ENCODE measurements at places on chromosomes 16 and 17. TPM values are rescaled to one million over a fixed set of nuclear protein-coding genes. Genes with fewer than 3 reads are reported as not detected.

DNA sequence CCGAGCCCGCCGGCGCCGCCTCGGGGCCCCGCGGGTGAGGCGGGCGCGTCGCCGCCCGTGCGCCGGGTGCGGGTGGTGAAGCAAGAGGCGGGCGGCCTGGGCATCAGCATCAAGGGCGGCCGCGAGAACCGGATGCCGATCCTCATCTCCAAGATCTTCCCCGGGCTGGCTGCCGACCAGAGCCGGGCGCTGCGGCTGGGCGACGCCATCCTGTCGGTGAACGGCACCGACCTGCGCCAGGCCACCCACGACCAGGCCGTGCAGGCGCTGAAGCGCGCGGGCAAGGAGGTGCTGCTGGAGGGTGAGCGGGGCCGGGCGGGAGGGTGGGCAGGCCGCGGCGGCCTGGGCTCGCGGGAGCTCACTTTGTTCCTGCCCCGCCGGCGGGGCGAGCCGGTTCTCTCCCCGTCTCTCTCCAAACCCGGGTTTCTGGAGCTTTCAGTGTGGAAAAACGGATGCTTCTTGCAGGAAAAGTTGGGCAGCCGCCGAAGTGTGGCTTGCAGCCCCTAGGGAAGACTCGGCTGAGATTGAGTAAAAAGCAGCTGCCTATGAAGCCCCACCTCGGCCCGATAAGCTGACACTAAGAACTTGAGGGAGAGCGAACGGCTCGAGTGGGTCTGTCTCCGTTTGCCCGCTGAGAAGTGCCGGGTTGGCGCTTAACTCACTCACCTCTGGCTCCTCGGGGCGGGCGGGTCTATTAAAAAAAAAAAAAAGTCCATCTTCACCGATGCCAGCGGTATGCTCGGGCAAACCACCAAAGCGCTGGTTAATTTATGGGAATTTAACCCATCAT is 677 bp downstream of the SNTB2 start:
- DNase-seq, result no peak

DNA sequence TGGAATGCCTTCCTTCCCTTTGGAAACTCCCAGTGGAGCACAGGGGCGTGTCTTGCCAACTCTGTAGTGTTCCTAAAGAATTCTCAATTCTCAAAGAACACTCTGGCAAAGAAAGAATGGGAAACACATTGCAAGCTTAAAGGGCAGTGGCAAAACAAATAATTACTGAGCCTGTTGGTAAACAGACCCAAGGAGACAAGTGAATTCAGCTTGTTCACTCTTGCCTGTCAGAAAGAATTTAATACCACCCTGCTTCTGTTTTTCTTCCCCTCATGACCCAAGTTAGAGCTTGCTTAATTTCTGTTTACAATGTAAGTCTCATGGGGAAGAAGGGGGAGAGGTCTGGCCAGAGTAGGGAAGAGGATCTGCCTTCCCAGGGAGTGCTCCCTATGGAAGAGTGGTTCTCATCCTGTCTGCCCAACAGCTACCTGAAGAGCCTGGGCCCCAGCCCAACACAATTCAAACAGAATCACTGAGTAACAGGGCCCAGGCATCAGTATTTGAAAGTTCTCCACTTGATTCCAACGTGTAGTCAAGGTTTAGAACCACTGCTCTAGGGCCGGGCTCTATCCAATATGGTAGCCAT is 386.0 kb downstream of the SLC39A11 start:
- DNase-seq, result no peak

Gene TP53TG3B
- polyA plus RNA-seq, result not detected

DNA sequence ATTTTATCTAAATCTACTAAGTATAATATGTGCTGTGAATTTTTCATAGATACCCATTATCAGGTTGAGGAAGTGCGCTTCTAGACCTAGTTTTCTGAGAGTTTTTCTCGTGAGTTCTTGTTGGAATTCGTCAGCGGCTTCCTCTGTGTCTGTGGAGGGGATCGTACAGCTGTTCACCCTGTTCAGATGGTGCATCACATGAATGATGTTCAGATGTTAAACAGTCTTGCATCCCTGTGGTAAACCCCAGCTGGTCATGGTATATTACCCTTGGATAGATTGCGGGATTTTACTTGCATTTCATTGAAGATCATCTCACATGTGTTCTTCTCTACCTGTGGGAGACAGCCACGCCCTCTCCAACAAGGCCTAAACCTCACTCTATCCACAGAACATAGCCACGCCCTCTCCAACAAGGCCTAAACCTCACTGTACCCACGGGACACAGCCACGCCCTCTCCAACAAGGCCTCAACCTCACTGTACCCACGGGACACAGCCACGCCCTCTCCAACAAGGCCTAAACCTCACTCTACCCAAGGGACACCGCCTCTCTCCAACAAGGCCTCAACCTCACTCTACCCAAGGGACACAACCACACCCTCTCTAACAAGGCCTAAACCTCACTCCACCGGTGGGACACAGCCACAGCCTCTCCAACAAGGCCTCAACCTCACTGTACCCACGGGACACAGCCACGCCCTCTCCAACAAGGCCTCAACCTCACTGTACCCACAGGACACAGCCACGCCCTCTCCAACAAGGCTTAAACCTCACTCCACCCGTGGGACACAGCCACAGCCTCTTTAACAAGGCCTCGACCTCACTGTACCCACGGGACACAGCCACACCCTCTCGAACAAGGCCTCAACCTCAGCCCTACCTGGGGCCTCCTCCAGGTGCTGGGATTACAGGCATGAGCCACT is 180.2 kb upstream of the CHMP6 start:
- no peak for DNase-seq

- no peak for DNase-seq
Measured at GRCh38 chr17:56624912-56625311, 31.4 kb downstream of the NOG start.

GRCh38 chr17:20263595-20263994 is 203.7 kb downstream of the LGALS9B start:
- no peak for DNase-seq

DNA sequence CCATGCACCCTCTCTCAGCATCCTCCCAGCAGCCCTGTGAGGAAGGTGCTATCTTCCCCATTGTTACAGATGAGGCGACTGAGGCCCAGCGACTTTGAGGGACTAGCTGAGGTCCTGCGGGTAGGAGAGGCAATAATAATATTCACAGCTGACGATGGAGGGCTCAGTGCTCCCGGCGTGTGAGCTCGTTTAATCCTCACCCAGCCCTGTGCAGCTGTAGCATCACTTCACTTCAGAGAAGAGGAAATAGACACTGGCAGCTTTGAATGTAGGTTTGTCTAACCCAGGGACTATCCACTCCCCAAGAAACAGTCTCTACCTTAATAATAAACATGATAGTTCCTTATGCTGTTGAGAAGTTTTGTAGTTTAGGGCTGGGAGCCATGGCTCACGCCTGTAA is 21.6 kb downstream of the LASP1 start:
- no peak for DNase-seq

DNA sequence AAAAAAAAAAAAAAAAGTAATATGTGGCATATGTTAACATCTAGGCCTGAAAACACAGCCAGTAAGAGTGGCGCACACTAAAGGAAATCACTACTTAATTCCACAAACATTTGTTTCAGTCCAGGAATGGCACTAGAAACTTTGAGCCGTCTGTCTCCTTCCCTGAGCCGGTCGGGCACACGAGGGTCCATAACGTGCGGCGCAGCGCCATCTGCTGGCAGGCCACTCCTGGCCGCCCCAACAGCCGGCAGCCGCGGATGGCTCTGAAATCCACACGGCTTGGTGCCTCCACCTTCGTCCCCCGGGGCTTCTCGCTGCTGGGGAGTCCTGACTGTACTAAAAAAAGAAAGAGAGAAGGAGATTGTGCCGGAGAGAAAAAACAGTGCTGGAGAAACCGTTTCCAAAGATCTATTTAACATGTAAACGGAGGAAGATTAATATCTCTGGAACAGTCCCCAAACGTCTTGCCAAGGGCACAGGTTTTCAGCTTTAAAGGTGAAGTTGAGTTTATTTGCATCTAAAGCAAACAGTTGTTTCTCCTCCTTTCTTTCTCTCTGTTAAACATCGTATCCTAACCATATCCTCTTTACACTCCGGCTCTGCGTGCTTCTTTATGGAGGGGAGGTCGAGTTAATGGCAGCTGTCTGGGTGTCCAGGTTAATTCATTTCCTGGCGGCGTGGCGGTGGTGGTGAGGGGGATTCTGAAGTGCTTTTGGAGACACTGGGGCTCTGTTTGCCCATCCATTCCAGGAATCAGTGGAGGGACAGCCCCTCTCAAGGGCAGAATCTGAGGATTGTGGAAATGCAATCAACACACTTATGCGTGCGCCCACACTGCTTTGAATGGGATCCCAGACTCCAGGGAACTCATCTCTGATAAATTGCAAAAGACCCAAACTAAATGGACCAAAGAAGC is 611.3 kb upstream of the SALL1 start:
- DNase-seq, result peak; percentile 86

GRCh38 chr17:5272322-5272721 is 9.8 kb upstream of the RABEP1 start:
- no peak for DNase-seq

GRCh38 chr16:24689128-24689527 is 40.3 kb upstream of the TNRC6A start:
- DNase-seq, result no peak

DNA sequence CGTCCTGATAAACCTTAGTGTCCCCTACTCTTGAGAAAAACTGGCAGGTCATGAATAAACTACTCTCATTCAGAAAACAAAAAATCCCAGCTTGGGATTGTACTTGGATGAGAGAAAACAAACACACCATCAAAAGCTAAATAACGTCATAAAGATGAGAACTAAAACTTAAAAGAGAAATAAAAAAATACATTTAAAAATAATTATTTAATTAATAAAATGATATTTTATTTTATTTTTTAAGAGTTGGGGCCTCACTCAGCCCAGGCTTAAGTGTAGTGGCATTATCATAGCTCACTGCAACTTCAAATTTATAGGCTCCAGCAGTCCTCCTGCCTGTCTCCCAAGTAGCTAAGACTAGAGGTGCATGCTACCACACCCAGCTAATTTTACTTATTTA is 125.4 kb upstream of the CA10 start:
- DNase-seq, result no peak

Measured in renal cortex interstitium (tissue), 15 donors.